ENCODE measurements at places on chromosomes 3 and 15. TPM values are rescaled to one million over a fixed set of nuclear protein-coding genes. Genes with fewer than 3 reads are reported as not detected.

MCF2L2 gene
- 1.7 TPM for total RNA-seq

PLD1 gene
- total RNA-seq = 17.4 TPM

DNA sequence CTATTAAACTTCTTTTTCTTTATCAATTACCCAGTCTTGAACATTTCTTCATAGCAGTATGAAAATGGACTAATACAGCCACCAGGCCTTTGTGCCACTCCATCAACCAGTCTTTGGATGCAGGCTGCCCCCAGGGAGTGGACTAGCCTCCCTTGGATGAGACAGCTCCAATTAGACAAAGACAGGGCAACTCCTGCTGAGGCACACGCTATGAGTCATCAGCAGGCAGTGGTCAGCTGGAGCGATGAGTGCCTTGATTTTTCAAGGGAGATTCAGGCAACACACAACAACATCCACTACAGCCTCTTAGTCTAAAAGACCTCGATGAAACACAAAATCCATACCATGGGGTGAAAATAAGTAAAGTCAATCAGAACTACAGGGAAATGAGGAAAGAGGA, 160.1 kb downstream of the ARRDC4 start:
- no peaks in the 10 kb centered on the region for H3K27me3 ChIP-seq
- H3K4me1 ChIP-seq = no peaks in the 10 kb centered on the region
- H3K36me3 ChIP-seq = no peaks in the 10 kb centered on the region
- no peak overlapping the region for H3K27ac ChIP-seq

DNA sequence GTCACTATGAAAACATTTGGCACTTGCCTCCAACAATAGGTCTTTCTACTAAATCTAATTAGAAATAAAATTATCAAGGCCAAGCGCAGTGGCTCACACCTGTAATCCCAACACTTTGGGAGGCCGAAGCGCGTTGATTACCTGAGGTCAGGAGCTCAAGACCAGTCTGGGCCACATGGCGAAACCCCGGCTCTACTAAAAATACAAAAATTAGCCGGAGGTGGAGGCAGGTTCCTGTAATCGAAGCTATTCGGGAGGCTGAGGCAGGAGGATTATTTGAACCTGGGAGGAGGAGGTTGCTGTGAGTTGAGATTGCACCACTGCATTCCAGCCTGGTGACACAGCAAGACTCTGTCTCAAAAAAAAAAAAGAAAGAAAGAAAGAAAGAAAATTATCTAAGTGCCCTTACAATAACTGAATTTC, 1.6 kb upstream of the PLD1 start:
- H3K4me1 ChIP-seq = peaks cover 4% of the 10 kb centered on the region
- H3K27me3 ChIP-seq = no peaks in the 10 kb centered on the region
- H3K27ac ChIP-seq = no peak overlapping the region
- no peak overlapping the region for H3K4me3 ChIP-seq
- DNase-seq = no peak
- H3K36me3 ChIP-seq = no peaks in the 10 kb centered on the region

DNA sequence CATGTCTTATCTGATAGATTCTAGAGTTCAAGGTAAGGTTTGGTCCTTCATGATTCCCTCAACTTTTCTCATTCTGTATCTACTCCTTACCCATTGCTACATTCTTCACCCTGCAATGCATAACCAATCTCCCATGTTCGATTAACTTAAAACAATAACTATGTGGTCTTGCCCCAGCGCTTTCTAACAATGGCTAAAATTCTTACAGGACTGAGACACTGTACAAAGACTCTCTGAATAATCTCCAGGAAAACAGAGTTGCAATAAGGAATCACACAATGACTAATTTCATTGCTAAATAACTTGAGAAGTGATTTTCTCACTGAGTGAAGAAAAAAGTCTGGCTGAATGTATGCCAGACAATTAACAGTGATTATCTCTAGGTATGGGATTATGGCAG, 69.6 kb upstream of the FAM174B start:
- H3K4me3 ChIP-seq = no peak overlapping the region
- H3K36me3 ChIP-seq = peaks cover 2% of the 10 kb centered on the region
- no peaks in the 10 kb centered on the region for H3K27me3 ChIP-seq
- DNase-seq = no peak
- no peaks in the 10 kb centered on the region for H3K4me1 ChIP-seq
- no peak overlapping the region for H3K27ac ChIP-seq

ZNF502 gene
- 3.8 TPM for total RNA-seq

KLHL40 gene
- total RNA-seq = not detected

FSTL1 gene
- total RNA-seq = 544 TPM
